Stimulated activated CD8-positive, alpha-beta memory T cell treated with anti-CD3 and anti-CD28 coated beads, Interleukin-7, amount 100 ng/mL, for 1 hour (primary cell): ENCODE measurements at places on chromosomes 5 and 9.

- peak; percentile 2 for DNase-seq
Measured at GRCh38 chr5:65961633-65962032, 35.3 kb downstream of the ERBIN start.

- DNase-seq, result no peak
Measured at GRCh38 chr5:1847611-1848010, 35.1 kb downstream of the IRX4 start.

GRCh38 chr5:172342918-172343317 is 59.4 kb upstream of the UBTD2 start:
- no peak for DNase-seq

- no peak for DNase-seq
Measured at GRCh38 chr9:113851873-113852272, 24.2 kb upstream of the ZNF618 start.

DNA sequence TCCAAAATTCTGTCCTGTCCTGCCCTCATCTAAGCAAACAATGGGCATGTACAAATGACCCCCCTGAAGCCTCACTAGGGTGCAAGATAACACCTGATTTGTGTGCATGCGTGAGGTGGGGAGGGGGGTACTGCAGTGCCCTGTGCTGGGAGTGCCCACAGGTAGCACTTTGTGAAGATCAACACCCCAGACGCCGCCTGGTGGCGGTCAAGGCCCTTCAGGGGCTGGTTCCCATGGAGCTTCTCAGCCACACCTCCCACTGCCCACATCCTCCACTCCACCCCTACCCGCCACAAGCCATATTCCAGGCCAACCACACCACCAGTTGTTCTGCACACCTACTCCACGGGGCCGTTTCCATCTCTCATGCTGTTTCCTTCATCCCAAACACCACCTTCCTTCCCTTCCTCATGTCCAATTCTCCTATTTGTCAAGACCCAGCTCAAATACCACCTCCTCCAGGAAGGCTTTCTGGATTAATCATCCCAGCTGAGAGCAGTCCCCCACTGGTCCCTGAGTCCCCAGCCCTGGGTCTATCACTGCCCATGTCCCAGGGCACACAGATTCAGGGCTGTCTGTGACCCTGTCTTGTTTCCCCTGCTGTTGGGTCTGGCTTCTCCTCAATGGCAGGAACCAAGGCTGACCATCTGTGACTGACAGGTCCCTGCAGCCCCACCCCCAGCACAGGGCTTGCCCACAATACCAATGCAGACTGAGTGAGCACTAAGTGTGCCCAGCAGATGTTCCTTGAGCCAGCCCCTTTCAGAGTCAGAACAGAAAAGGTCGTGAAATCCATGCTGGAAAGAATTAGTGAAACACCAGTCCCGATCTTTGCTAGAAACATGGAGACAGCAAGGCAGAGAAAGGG is 178.4 kb downstream of the PAX5 start:
- no peak for DNase-seq

DNA sequence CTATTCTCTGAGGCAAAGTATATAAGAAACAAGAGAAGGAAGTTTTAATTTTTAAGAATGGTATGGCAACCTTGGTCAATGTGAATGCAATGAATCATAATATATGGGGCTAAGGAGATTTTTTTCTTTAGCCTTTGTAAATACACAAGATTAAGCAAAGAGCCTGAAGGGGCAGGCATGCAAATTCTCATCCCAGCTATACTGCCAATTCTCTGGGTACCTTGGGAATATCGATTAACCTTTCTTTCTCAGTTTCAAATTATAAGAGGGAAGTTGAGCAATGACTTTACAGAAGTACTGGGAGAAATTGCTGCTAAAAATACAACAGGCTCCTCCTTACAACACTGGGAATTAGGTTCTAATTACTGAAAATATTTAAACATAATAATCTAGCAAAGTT is 97.5 kb downstream of the MRPS27 start:
- no peak for DNase-seq

DNA sequence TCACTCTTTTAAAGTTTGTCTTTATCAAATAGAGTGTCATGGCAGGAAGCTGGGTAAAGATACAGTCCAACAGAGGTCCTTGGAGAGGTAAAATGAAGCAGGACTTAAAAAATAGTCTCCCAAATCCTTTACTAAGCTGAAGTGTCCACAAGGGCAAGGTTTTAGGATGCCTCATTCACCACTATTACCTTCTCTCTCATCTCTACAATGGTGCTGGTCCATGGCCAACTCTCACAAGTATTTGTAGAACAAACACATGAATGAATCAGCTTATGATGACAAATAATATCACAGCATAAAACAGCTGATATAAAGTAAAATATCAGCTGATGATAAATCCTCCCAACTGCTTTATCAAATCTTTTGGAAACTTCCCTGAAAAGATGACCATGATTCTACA is 162.3 kb upstream of the ZNF462 start:
- DNase-seq, result no peak

DNA sequence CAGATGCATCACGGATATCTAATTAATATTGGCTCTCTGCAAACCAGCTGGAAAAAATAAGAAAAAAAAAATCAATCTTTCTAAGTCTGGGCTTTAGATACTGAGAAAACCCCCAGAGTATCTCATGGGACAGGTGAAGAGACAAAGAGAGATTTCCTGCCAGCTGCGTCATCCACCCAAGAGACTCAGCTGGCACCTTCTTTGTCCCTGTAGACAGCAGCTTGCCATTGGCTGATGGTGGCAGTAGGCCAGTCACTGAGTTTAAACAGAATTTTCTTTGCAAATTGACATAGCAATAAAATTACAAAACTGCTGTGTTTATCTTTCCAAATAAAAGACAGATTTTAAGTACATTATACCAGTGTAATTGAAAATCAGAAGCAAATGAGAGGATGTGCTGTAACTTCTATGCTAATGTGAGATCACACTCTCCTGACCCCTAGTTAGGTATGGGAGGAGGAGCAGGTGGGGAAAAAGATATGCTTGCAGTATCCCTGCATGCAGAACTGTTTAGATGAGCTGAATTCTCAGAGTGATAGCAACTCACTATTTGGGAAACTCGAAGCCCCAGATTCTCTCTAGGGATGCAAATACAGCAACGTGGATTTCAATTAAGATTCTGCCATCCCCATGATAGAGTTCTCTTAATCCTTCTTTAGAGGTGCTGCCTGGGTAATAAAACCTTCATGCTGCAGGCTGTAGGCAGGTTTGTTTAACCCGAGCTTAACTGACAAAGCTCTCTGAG is 72.2 kb downstream of the NMUR2 start:
- no peak for DNase-seq

- no peak for DNase-seq
Measured at GRCh38 chr9:127981559-127982121, 851 bp upstream of the EEIG1 start.

DNA sequence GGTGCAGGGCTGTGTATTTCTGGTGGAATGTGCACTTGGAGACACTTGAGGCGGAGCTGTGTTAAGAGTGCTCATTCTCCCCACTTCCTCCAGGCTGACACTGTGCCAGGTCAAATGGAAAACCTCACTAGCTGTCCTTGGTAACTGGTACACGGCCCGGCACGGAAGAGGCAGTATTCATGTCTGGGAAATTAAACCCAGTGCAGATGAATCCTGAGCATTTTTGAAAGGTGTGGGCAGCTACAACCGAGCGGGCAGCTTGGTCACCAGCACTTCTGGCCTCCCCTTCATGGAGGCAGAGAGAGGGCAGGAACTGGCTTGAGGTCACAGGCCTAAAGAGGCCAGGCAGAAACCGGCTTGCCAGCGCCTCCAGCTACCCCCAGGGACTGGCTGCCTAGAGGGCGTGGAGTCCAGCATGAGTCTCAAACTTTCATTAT is 1.6 kb downstream of the CLPTM1L start:
- DNase-seq, result no peak

DNA sequence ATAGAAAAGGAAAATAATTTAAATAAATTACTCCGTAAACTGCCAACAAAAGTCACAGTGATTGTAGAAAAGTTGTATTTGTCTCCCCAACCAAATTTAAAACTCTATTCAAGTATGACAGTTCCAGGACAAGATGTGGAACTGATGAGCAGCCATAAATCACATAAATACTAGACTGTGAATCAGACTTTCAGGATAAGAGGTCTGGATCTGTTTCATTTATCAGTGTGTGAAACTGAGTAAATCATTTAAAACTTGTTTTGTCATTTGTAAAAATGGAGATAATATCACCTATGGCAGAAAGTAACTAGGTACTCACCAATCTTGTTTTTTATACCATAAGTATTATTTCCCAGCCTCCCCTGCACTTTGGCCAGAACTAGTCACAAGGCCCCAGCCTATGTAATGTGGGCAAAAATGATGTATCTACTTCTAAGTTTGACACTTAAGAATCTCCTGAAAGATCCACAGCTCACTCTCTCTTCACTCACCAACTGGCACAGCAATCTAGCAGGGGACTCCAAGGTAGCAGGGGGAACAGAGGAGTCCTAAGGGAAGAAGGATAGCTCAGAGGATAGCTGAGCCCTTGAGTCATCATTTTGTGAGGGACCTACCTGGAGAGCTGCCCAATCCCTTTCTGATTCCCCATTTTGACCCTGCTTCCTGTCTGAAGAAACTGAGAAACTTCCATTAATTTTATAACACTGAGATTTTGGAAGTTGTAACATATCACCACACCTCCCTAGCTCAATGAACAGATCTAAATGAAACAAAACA is 31.6 kb downstream of the TMEM161B start:
- no peak for DNase-seq

GRCh38 chr5:74266836-74267235 is 373.7 kb downstream of the ENC1 start:
- DNase-seq, result no peak

- no peak for DNase-seq
Measured at GRCh38 chr5:17151686-17152085, 65.7 kb upstream of the BASP1 start.

- DNase-seq, result no peak
Measured at GRCh38 chr9:125681086-125681622, 25.9 kb downstream of the MAPKAP1 start.

- no peak for DNase-seq
Measured at GRCh38 chr5:61018062-61018461, 73.1 kb downstream of the NDUFAF2 start.

- no peak for DNase-seq
Measured at GRCh38 chr9:124038239-124038638, 26.7 kb downstream of the LHX2 start.

DNA sequence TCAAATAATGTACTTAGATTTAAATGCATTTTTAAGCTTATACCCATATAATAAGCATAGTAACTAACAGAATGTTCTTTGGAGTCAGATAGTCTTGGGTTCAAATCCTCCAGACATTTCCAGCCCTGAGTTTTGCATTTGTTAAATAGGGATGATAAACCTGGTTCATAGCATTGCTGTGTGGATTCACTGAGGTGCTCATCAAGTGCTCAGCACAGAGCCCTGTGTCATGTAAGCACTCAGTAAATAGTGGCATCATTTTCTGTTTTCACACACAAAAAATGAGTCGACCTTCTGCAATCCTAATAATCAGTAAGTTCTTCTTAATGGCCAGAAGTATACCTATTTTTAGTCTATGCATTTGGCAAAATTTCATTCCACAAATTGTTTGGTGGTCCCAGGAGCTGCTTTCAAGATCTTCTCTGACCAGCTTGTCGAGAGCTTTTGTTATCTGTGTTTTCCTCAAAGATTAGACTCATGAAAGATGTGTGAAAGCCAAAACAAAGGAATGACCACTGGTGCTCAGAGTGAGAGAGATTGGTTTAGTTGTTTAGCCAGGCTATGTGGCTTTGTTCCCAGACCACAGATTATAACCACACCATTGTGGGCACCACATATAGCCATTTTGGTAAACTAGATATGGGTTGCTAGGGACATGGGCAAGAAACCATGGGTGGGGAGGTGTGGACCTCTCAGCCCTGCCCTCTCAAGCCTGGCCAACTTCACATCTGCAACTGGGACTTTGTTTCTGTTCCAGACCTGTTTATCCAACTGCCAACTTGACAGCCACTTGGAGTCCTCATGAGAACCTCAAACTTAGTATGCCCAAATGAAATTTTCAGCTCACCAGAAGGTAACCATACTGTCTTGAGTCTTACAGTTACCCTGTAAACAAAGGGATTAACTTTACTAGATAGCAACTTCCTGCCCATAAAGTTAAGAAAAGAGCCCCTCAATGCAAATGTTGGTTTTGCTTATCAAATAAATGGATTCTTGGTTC is 45.0 kb downstream of the DOCK8 start:
- no peak for DNase-seq
